ENCODE measurements at places on chromosomes 4 and X. TPM values are rescaled to one million over a fixed set of nuclear protein-coding genes. Genes with fewer than 3 reads are reported as not detected.
A peak's percentile ranks its signal among the peaks of the same experiment; 100 is the strongest.

Gene MBNL3
- polyA plus RNA-seq: 82.4 TPM

- H3K4me3 ChIP-seq: no peak overlapping the region
- H3K27me3 ChIP-seq: peaks cover 3% of the 10 kb centered on the region
- no peaks in the 10 kb centered on the region for H3K36me3 ChIP-seq
- H3K27ac ChIP-seq: no peak overlapping the region
Measured at GRCh38 chr4:72110886-72111285, 79.1 kb downstream of the NPFFR2 start.

DNA sequence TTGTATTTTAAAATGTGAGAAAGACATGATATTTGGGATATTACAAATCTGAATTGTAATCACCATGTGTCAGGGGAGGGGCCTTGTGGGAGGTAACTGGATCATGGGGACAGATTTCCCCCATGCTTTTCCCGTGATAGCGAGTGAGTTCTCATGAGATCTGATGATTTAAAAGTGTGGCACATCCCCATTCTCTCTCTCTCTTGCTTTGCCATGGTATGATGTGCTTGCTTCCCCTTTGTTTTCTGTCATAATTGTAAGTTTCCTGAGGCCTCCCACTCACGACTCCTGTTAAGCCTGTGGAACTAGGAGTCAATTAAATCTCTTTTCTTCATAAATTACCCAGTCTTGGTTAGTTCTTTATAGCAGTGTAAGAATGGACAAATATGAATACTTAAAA is 39.0 kb downstream of the CCDC158 start:
- H3K36me3 ChIP-seq: peaks cover 7% of the 10 kb centered on the region
- H3K27me3 ChIP-seq: peaks cover 30% of the 10 kb centered on the region

DNA sequence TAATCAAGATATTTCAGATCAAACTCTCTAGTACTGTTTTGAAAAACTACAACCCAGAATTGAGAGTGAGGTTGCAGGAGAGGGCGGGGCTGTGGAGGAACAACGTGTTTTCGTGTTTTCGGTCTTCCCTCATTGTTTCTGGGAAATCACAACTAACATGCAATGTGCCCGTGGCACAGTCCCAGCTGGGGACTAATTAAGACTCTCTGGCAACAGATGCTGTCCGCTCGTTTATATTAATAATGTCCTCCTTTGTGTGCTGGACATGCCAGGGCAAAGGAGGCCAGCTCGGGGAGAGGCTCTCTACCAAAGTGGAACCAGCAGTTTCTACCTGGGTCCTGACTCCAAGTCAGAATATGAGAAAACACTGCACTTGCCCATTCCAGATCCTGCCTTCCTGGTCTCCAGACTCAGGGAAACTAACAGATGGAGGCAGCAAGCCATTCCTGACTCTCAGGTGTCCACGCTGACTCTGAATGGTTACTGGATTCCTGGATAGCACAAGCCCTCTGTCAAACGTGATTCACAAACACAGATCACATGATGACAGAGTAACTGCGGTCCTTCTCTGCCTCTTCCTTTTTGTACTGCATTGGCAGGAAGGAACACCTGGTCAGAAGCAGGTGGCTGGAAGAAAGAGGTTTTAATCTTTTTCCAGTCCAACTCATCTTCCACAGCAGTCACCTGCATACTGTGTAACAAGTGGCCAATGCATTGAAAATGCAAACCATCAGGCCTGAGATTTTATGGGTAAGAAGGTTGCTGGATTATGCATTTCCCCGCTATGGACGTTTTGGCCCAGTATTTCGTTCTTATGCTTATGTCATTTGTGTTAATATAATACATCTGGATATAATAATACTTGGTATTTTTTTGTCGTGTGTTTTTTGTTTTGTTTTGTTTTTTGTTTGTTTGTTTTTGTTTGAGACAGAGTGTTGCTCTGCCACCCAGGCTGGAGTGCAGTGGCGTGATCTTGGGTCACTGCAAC is 65.0 kb downstream of the COQ2 start:
- peak overlapping the region; percentile 9 for H3K4me3 ChIP-seq
- H3K27ac ChIP-seq: peak overlapping the region; percentile 83
- peak; percentile 46 for DNase-seq
- H3K4me1 ChIP-seq: peaks cover 59% of the 10 kb centered on the region
